A549 treated with dexamethasone at 1 μM for 4 hours (cell line): ENCODE measurements at places on chromosomes 2 and 18. TPM values are rescaled to one million over a fixed set of nuclear protein-coding genes. Genes with fewer than 3 reads are reported as not detected.

Gene SP110
- 8.0 to 10.5 TPM (median 9.5 TPM) in 5 replicates for total RNA-seq

Gene ALKAL2
- not detected in 5 replicates for total RNA-seq

Gene ADAM17
- total RNA-seq = 28.1 to 37.6 TPM (median 37.2 TPM) in 5 replicates

Gene AQP12A
- total RNA-seq = not detected in 5 replicates

Gene MAB21L4
- 0.14 to 0.36 TPM (median 0.29 TPM) in 5 replicates for total RNA-seq

Gene NLRC4
- total RNA-seq = 0.04 to 0.11 TPM (median 0.08 TPM) in 5 replicates

Gene TNFRSF11A
- 5.1 to 10.2 TPM (median 8.3 TPM) in 5 replicates for total RNA-seq

Gene FAM237A
- total RNA-seq = not detected in 5 replicates
